Hematopoietic multipotent progenitor cell treated with erythropoietin and hydrocortisone succinate and interleukin-3 and kit ligand, for 6 days (in vitro differentiated cells): ENCODE measurements at places on chromosomes 2 and 18.
A peak's percentile ranks its signal among the peaks of the same experiment; 100 is the strongest.

- DNase-seq: no peak
Measured at GRCh38 chr2:42978175-42978886, 185.9 kb upstream of the HAAO start.

DNA sequence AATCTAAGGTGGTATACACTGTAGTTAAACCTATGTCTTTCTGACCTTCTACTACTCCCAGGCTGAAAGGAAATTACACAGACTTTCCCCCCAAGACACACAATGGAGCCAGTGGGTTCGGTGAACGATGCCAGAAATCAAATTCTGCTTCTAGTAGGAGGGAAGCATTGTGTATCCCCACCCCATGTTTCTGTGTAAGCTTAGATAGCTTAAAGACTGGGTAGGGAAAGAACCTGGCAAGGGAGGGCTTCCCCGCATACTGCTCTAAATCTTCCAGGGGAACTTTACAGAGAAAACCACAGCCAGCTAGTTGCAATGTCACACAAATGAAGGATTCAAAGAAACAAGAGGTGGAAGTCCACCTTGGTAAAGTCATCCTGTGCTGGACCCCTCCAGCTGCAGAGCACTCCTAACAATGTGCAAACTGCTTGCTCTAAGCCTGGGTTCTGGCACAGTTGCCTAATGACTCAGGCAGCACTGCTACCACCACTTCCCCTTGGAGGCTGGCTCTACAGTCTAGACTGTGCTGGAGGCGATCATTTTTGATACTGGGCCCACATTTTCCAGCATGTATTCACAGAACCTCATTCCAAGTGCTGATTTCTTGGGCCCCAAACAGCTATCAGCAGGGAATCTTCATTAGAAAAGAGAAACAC is 47.5 kb downstream of the TRIB2 start:
- DNase-seq: no peak

- no peak for DNase-seq
Measured at GRCh38 chr18:63158012-63158631, 161.4 kb downstream of the BCL2 start.

GRCh38 chr2:224042191-224042696 is 3.2 kb upstream of the SERPINE2 start:
- DNase-seq: no peak

DNA sequence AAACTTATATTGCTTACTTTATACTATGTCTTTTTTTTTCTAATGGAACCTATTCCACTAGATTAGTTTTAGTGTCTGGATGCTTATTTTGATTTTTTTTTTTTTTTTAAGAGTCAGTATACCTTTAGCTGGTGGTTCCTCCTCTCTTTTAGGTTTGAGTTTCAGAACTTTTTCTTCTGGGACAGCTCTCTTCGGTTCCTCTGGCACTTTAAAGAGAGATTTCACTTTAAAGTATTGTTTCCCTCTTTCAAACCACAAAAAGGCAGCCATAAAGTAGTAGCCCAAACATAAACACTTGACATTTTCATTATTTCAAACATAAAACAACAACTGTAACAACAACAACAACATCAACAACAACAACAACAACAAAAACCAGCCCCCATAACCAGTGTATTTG is 123.3 kb downstream of the TTN start:
- no peak for DNase-seq

- peak; percentile 67 for DNase-seq
Measured at GRCh38 chr2:21042958-21043743, 722 bp downstream of the APOB start.

DNA sequence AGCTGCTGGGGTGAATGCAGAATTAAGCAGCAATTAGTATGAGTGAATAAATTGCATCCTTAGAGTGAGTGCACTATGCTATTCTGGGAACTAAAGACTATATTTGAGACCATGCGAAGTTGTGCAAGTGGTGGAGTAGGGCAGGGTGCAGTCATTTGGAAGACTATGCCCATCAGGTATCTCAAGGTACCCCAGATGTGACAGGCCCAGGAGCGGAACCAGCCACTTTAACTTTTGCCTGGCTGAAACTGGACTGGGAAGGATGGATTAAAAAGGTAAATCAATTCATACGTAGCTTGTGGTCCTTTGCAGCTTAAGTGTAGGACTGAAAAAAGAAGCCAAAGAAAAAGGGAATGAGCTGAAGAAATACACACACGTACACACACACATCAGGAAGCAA is 1.7 kb downstream of the KYNU start:
- DNase-seq: no peak

- no peak for DNase-seq
Measured at GRCh38 chr2:46831051-46831868, 84.3 kb downstream of the MCFD2 start.

GRCh38 chr2:20021405-20022009 is 9.0 kb upstream of the MATN3 start:
- DNase-seq: no peak

- no peak for DNase-seq
Measured at GRCh38 chr2:164613321-164613982, 7.8 kb downstream of the GRB14 start.

GRCh38 chr2:209817844-209818271 is 46.2 kb downstream of the UNC80 start:
- DNase-seq: no peak
